Stimulated activated CD4-positive, alpha-beta T cell treated with anti-CD3 and anti-CD28 coated beads, TNF-alpha, amount 100 ng/mL, for 4 hours (primary cell): ENCODE measurements at places on chromosomes 5 and 9.

- DNase-seq: no peak
Measured at GRCh38 chr5:40685976-40686486, 6.3 kb downstream of the PTGER4 start.

DNA sequence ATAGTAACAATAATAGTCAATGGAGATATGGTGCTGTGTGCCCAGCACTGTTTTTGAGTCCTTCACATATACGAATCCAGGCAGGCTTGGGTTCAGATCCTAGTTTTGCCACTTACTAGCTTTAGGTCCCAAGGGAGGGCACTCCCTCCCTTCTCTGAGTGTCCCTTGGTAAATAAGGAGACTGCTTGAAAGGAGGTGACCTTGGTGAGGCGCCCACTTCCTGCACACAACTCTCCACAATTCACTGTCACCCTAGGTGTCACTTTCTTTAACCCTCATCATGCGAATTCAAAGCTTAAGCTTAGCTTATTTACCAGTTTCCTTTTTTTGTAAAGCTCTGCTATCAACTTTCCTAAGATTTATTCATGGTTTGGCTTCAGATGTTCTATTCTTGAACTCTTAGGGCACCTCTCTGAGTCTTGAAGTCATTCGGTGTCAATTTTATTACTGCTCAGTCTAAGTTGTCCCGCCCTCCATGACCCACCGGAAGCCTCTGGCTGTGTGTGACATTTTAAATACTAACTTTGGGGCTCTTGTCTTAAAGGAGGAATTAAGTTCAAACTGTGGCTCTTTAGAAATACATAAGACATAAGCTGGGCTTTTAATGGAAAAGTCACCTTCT, 170.7 kb upstream of the ZNF618 start:
- DNase-seq: no peak

DNA sequence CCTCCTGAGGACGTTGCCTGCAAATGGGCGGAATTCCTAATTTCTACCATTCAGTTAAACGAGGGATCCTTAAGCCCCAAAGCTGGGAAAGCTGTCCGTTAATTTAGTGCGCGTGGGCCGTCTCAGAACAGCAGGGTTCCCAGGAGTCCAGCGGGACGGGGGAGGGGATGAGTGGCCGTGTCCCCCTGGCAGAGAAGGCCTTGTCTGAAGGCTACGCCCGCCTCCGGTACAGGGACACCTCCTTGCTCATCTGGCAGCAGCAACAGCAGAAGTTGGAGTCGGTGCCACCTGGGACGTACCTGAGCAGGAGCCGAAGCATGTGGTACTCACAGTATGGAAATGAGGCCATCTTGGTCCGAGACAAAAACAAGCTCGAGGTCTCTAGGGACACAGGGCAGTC, 1.3 kb downstream of the BRD3OS start:
- no peak for DNase-seq

DNA sequence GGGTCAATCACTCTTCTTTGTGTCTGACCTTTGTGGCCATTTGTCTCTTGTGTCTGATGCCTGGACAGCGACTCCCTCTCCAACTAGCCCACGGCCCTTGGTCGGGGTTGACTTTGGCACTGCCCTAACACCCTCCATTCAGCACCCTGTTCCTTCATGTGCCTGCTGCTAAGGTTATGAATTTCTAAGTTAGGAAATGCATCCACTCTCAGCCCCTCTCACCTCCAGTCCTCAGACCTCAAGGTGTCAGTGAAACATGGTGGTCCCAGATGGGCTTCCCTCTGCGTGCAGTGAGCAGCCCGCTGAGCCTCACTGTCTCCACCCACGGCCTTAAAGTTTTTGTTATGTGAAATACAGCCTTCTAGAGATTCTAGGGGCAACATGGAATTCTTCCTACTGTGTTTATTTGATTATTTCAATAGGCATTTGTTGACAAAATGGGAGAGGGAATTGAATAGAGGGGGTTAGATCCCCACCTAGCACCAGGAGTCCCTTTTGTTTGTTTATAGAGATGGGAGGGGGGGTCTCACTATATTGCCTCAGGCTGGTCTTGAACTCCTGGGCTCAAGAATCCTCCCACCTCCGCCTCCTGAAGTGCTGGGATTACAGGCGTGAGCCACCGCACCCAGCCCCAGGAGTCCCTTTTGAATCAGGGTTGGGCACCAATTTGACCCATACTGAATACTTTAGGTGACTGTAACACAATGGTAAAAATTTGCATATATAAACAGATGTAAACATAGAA, 1.6 kb upstream of the GLIPR2 start:
- no peak for DNase-seq

- no peak for DNase-seq
Measured at GRCh38 chr5:81192373-81192750, 40.8 kb upstream of the CKMT2 start.

DNA sequence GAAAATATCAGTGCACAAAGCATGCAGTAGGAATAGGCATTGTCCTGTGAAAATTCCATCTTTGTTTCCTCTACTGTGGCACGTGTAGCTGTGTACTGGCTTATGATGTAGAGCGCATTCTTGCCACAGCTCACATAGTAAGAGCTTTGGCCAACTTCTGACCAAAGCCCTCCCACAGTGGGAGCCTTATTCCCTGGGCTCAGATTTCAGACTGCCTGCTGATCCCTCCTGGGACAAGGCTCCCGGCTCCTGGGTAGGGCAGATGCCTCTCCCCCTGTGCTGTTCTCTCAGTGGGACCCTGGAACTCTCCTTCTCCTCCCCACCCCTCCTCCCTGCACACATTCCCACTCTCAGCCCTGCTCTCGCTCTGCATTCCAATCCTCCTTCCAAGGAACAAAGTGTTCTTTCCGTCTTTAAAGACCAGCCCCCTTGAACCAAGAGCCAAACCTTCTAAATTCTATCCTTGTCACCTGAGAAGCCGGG, 17.5 kb downstream of the LCP2 start:
- DNase-seq: no peak

DNA sequence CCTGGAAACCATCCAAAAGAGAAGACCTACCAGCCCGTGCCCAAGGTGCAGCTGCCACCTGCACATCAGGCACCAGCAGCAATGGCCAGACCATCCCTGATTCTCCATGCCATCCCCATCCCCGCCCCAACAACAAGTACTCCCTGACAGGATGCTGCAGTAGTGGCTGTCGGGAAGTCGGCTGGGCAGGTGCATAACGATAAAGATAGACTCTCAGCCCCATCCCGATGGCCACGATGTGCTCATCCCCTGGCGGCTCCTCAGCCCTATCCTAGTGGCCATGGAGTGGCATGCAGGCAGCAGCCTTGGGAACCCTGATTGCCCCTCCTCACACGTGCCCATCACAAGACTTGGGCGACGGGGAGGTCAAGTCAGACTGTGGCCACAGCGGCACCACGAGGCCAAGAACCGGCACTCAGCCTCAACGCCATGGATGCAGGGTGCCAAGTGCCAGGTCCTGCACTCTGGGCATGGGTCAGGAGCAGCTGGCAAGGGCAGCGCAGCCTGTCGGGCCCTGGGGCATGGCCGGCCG, 368.8 kb upstream of the SPATA31A5 start:
- no peak for DNase-seq

GRCh38 chr5:42598311-42598710, 158.3 kb upstream of the CCDC152 start:
- no peak for DNase-seq

DNA sequence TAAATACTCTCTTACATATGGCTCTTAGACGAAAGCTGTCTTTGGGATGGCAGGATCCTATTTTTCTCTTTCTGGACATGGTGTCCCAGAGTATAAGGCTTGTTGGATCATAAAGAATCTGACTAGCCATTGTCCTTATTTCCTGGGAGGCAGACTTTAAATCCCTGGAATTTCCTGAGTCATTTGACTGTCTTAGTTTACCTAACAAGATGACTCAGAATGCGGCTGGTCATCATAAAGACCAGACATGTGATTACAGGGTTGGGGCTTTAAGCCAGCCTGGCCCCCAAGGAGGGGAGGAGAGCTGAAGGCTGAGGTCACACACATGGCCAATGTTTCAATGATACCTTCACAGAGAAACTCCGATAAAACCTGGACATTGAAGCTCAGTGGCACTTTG, 37.2 kb downstream of the FAM240B start:
- no peak for DNase-seq

DNA sequence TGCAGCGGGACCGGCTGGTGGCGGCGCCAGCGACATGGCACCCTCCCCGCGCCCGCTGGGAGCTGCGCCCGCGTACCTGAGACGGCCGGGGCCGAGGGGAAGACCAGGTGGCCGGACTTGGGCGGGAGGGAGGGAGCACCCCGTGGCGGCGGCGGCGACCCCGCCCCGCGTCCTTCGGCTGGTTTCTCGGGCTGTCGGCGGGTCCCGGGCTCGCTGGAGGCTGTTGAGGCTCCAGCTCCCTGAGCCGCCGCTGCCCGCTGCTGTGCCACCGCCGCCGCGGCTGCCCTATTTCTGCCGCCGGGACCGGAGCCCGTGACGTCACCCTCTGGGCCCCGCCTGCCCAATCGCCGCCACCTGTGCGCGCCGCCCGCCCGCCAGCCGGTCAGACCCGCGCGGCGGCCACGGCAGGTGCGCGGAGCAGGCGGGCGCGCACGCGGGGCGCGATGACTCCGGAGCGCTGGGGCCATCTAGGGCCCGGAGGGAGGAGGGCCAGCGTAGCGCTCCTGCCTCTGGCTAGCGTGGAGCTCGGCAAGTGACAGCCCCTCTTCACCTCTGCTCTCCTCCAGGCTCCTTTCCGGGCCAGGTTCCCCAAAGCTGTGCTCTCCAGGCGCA, at the start of gene FSTL4:
Gene FSTL4 (minus strand): TSS at position 293 of the 612 bp plus-strand sequence.
- DNase-seq: no peak

DNA sequence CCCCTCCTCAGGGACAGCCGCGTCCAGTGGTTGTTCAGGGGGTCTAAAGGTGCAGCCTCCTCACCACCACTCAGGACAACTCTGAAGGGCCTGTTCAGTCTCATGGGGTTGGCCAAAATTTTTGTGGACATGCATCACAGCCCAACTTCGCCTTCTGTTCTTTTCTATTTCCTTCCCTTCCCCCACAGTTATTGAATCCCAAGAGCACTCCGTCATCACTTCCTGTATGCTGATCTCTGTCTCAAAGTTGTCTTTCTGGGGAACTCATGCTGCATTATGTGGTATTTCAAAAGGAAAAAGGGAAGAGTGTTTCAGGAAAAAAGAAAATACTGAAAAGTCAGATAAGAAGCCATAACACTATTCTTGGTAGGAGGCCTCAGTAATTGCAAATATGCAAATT, 355.4 kb downstream of the CAAP1 start:
- no peak for DNase-seq

GRCh38 chr9:9229269-9229668, 1383.5 kb downstream of the PTPRD start:
- DNase-seq: no peak

GRCh38 chr5:159286420-159287035, 23.4 kb downstream of the UBLCP1 start:
- DNase-seq: no peak

- no peak for DNase-seq
Measured at GRCh38 chr5:142253938-142254337, 70.9 kb downstream of the SPRY4 start.

DNA sequence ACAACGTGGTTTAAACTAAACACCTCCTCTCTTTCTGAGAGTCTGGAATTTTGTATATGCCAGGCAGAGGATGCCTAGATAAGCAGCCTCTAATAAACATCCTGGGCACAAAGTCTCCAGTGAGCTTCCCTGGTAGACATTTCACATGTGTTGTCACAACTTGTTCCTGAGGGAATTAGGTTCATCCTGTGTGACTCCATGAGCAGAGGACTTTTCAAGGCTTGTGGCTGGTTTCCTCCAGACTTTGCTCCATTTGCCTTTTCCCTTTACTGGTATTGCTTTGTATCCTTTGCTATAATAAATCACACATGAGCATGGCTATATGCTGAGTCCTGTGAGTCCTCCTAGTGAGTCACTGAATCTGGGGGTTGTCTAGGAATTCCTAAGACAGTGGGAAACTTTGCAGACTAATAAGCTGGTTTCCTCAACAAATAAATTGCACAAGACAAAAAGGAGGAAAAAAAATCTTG, 77.4 kb downstream of the NR2F1-AS1 start:
- no peak for DNase-seq

DNA sequence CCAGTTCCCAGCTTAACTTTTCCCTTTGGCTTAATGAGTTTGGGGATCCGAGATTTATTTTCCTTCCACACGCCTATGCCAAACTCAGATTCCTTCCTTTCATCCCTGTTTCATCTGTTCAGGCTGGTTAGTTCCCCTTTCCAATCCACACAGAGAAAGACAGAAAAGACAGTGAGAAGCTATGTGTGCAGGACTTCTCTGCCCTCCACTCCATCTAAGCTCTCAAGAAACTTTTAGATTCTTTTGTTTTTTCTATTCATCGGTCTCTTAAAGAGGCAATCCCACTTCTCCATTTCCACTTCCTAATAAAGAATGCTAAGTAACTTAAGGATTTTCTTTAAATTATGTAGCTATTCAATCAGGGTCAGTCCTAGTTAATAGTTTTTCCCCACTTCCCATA, 11.2 kb downstream of the ITGA1 start:
- no peak for DNase-seq

DNA sequence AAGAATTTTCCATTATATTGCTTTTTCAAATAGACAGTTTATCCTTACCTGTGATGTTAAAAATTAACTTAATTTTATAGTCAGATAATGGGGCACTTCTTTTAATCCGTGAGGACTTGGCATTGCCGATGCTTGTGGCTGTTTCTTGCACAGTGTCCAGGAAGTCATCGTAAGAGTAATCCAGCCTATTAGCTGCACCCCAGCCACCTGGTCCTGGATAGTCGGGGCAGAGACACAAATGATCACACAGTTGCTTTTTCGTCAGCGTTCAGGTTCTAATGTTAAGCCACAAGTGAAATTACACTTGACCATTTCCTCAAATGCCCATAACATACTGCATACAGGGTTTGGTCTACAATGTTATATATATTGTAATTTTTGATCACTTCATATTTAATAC, 107.4 kb downstream of the SVEP1 start:
- no peak for DNase-seq
